ENCODE measurements at places on chromosomes 6 and 20.

DNA sequence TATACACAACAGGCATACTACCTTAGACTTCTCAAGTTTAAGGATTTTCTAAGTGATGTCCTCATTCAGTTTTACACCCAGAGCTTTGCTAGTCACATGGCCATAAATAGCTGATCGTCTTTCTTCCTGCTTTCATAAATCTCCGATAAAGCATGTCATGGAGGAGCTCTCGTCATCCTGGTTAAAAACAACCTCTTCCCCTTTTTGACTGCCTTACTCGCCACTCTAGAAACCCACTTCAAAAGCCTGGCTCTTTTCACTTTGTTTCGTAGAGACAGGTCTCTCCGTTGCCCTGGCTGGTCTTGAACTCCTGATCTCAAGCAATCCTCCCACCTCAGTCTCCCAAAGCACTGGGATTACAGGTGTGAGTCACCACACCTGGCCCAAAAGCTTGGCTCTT lies 67.0 kb upstream of the SMIM29 start:
- DNase-seq = no peak

GRCh38 chr20:25196786-25197120 lies 1.2 kb downstream of the ENTPD6 start:
- no peak for DNase-seq

DNA sequence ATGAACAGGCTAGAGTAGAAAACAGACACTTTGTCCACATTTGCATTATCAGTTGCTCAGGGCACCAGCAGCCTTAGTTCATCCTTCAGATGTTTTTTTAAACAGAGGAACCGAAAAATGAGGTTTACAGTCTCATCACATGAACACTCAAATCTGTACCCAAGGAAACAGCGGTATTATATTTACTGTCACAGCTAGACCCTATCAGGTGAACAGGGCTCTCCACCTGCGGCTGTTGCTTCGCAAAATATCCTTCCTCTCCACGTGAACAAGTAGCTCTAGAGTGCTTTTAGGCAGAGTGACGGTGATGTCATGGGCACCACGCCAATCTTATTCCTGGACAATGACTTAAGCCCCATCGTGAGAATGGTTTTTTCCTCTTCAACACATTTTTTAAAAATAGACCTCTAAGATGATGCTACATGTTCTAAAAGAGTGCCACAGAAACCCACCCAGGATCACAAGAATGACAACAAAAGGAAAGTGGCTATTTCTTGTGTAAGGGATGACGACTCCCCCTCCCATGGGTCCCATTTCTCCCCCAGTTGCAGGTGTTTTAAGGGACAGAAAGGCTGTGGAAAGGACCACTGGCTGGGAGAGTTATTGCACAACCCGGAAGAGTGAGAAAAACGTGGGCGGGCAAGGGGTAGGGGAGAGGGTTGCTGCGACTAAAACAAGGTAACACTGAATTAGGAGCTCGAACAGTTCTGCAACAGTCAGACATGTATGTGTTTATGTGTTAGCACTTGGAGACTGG lies 77.7 kb downstream of the EFHC1 start:
- no peak for DNase-seq

DNA sequence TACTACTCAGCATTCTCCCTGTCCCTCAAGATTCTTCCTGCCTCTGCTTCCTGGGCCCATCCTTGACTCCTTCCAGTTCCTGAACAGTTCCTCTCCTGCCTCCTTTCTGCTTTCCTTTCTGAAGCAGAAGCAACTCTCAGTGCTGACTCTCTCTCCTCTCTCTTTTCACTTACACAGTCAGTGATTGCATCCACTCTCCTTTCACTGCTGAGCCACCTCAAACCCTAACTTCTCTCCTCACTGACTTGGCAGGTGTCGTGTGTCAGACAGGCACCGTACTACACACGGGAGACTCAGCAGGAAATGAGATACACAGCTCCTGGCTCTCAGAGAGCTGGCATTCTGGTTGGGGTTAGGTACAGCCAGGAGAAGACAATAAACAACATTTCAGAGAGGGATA lies 5.6 kb downstream of the ABHD16A start:
- no peak for DNase-seq

GRCh38 chr6:2477666-2478065 lies 232.3 kb upstream of the GMDS start:
- no peak for DNase-seq

- no peak for DNase-seq
Observed at GRCh38 chr6:36387440-36388303, at the start of gene ETV7. TSS of gene ETV7 (minus strand) at chr6:36387669. CDS start at chr6:36387541, 128 bp downstream.

- DNase-seq = no peak
Observed at GRCh38 chr6:31266567-31267360, 5.1 kb downstream of the HLA-C start.

- DNase-seq = no peak
Observed at GRCh38 chr6:16555550-16555949, 205.7 kb downstream of the ATXN1 start.

DNA sequence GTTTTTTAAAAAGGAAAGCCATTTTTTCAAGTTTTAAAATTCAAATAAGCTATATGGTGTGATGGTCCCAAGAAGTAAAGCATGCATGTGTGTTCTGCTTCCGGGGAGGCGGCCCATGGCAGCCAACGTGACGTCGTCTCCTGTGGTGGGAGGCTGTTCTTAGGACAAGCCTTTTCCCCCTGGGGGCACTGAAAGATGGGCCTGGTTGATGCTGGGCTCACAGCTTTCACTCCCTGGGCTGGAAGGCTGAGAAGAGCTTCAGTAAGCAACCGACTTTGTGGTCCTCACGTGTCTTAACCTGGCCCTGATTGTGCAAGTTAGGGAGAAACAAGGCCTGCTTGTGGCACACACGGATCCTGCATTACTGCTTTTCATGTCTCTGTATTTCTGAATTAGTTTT lies 84.1 kb downstream of the SMOC2 start:
- DNase-seq = no peak

- DNase-seq = peak; percentile 18
Observed at GRCh38 chr20:46752728-46753127, 43.3 kb downstream of the SLC2A10 start.

DNA sequence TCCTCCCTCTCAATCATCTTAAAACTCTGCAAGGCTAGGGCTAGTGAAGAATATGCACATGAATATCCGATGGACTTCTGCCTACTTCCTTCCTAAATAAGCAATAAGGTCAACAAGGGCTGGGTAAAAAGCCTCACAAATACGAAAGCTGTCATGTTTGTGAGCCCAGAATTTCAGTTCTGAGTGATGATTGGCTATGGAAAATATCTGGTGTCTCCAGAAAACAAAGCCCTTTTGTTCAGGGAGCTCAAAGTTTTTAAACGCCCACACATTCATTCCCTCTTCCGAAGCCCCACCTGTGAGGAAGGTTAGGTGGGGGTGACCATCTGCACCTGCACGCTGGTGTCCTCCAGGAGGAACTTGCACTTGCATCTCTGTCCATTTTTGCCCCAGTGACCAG lies 126.9 kb upstream of the ARMC2 start:
- no peak for DNase-seq

- no peak for DNase-seq
Observed at GRCh38 chr20:63050406-63050805, 43.6 kb upstream of the BHLHE23 start.

DNA sequence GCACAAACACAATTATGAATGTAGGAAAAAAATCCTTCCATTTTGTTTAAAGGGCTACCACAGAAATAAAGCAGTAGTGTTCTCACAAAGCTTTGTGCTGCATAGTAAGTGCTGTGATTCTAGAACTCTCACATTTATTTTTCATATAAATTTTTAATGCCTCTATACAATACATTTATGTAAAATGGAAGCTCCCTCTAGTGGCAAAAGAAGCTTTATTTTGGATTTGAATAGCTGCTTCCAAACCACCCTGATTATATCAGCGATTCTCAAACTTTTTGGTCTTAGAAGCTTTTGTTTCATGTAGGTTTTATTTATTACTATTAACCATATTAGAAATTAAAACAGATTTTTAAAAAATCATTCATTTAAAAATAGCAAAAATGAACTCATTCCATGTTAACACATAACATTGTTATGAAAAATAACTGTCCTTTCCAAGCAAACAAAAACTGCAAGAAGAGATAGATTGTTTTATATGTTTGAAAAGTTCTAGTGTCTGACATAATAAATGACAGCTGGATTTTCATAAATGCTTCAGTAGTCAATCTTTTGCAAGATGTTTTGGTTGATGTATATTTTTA lies 38.4 kb downstream of the HS3ST5 start:
- peak; percentile 45 for DNase-seq

- no peak for DNase-seq
Observed at GRCh38 chr6:128079021-128079420, 178.2 kb upstream of the THEMIS start.

- no peak for DNase-seq
Observed at GRCh38 chr6:145112711-145113148, 622.6 kb downstream of the EPM2A start.

GRCh38 chr6:7183707-7184106 lies 75.9 kb downstream of the RREB1 start:
- DNase-seq = no peak

- no peak for DNase-seq
Observed at GRCh38 chr6:117110737-117111136, 154.6 kb upstream of the VGLL2 start.

DNA sequence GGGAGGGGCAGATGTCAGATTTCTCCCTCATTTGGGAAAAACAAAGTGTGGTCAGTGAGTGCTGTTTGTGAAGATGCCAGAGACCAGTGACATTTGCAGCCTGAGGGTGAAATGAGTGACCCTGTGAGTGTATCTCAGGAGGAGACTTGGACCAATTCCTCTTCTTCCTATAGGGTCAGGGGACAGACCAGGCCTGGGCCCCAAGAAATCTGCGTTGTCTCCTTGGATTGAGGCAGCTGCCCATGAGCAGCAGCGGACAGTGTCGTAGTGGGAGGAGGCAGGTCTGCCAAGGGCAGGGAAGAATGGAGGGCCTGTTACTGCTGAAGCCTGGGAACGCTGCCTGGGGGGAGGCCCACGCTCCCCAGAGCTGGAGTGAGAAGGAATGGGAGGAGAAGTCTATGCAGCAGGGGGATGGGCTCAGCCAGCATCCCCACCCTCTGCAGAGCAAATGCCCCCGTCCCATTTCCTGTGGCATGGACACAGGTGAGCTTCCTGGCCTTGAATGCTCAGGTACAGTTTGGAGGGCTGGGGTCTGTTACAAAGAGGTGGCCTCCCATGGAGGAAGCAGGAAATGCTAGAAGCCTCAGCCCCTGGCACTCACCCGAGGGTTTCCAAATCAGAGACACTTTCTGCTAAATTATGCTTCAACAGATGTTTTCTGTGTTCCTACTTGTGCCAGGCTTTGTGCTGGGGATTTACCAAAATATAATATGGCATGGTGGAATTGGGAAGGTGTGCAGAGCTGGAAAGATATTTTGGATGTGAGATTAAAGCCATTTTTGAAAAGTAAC lies 29.8 kb downstream of the DAAM2 start:
- no peak for DNase-seq

- no peak for DNase-seq
Observed at GRCh38 chr6:141472162-141472928, 660.4 kb upstream of the GJE1 start.

DNA sequence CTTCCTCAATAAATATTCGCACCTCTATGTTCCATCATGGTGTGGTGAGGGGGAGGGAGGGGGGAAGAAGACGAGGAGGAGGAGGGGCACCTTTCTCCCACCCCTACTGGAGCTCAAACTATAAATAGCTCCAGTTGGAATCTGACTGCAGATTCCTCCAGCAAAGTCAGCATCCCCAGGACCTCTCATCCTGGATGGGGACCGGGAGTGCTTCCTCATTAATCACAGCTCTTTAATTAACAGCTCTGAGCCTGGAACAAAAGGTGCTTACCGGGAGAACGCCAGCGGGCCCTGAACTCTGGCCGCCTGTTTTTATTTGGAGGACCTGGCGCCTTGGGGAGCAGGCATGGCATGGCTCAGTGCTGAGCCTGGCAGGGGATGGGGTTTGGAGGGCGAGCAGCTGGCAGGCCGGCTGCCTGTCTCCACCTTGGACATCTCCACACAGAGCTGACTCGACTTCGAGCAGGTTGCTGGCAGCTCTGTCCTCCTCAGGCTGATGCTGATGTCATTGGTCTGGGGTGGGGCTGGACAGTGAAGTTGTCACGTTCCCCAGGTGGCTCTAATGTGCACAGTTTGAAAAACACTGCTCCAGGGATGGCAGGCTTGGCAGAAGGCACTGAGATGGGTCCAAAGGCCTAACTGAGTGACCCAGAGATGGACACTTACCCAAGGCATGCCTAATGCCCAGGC lies 180.4 kb downstream of the DHX35 start:
- DNase-seq = no peak

- no peak for DNase-seq
Observed at GRCh38 chr6:11439017-11439420, 98.5 kb upstream of the TMEM170B start.

- no peak for DNase-seq
Observed at GRCh38 chr6:106110164-106110826, 24.2 kb downstream of the PRDM1 start.

Measured in amniotic stem cell (primary cell).